HEK293T (cell line): ENCODE measurements at places on chromosomes 11 and 22.

DNA sequence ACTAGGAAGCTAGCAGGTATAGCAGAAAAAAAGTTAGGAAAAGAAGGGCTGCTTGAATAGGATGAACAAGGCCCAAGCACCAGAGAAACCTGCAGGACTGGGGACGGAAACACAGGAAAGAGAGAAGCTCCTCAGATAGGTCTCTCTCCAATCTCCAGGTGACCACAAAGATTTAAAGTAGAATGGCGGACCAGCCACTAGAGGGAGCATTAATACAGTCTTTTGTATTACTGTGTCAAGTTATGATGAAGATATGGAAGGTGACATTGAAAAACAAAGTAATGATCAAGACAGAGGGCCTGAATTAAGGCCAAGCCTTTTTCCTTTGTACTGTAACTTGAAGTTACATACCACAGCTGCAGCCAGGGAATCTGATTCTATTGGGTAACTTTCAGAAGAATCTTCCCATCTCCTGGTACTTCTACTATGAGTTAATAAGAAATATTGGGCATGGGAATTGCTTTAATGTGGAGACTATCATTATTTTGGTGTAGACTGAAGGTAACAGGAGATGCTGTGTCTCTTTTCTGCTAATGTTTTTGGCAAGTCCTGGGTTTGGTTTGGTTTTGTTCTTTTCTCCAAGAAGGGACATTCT, 33.8 kb downstream of the OR2AG2 start:
- peak; percentile 50 for DNase-seq

- DNase-seq: no peak
Observed at GRCh38 chr22:33600595-33600994, 319.7 kb downstream of the LARGE1 start.

DNA sequence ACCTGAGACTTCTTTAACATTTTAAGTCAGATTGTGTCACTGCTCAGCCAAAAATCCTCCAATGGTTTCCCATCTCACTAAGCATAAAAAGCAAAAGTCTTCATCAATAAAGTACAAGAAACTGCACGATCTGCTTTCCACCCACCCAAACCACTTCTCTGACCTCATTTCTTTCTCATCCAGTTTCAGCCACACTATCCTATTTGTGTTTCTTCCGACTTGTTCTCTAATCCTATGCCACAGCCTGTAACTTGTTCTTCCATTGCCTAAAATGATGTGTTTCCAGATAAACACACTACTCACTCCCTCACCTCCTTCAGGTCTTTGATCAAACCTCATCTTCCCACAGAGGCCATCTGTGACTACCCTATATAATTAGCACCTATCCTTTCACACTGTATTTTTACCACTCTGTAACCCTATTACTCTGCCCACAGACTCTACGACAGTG, 28.4 kb downstream of the ARHGAP32 start:
- DNase-seq: no peak

DNA sequence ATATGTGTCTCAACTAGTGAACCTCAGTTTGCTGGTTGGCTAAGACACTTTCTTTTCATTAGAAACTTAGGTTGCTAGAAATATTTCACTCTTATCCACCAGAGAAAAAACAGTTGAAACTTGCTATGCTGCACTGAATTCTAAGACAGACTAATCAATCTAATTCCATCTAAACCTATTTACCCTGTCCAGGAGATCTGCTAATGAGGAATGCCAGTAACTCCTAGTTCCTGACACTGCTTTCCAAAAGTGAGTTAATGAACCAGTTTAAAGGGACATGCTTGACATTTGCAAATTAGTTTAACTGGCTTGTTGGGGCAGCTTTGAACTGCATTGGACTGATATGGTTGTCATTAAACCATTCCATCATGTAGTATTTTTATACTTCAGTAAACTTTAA, 258.5 kb downstream of the CNTN5 start:
- DNase-seq: no peak

- DNase-seq: no peak
Observed at GRCh38 chr11:79185351-79185750, 255.5 kb downstream of the TENM4 start.

- DNase-seq: no peak
Observed at GRCh38 chr11:32326522-32326921, 108.8 kb downstream of the WT1 start.

- no peak for DNase-seq
Observed at GRCh38 chr11:65246506-65246905, 15.3 kb upstream of the POLA2 start.

DNA sequence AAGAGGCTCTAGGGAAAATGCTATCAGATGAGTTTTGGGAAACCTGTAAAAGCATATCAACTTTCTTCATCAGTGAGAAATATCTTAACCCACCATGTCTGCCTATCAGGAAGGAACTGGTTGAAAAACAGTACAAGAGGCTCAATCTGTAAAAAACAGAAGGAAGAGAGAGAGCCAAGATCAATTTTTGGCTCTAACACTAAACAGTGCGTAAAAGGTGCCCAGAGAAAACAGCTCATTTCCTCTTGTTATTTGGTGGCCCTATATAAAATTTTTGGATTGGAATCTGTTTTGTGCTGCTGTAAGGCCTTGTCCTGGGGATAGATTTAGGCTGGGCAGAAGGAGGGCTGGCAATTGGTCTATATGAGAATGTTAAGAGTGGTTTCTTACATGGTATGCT, 12.1 kb downstream of the MS4A2 start:
- DNase-seq: no peak

- no peak for DNase-seq
Observed at GRCh38 chr11:122038543-122038942, 77.5 kb downstream of the BLID start.
